ENCODE measurements at places on chromosomes 7 and 10. TPM values are rescaled to one million over a fixed set of nuclear protein-coding genes. Genes with fewer than 3 reads are reported as not detected.

C10orf95 gene
- 0.20 TPM for total RNA-seq

PLAC9 gene
- not detected for total RNA-seq

EBLN1 gene
- not detected for total RNA-seq

GNAI1 gene
- 2.8 TPM for total RNA-seq

CFTR gene
- not detected for total RNA-seq

GJC3 gene
- 0.47 TPM for total RNA-seq

ITGB8 gene
- not detected for total RNA-seq

CPXM2 gene
- total RNA-seq: not detected

ZNF804B gene
- total RNA-seq: not detected

MKI67 gene
- 205 TPM for total RNA-seq
